Stimulated activated CD4-positive, alpha-beta T cell treated with anti-CD3 and anti-CD28 coated beads, Interleukin-12 subunit alpha, Interleukin-12 subunit beta, amount 100 ng/mL, for 4 hours (primary cell): ENCODE measurements at places on chromosomes 16 and 17.

- DNase-seq = no peak
These were observed 7.1 kb upstream of the MVD start for GRCh38 chr16:88669980-88670379.

DNA sequence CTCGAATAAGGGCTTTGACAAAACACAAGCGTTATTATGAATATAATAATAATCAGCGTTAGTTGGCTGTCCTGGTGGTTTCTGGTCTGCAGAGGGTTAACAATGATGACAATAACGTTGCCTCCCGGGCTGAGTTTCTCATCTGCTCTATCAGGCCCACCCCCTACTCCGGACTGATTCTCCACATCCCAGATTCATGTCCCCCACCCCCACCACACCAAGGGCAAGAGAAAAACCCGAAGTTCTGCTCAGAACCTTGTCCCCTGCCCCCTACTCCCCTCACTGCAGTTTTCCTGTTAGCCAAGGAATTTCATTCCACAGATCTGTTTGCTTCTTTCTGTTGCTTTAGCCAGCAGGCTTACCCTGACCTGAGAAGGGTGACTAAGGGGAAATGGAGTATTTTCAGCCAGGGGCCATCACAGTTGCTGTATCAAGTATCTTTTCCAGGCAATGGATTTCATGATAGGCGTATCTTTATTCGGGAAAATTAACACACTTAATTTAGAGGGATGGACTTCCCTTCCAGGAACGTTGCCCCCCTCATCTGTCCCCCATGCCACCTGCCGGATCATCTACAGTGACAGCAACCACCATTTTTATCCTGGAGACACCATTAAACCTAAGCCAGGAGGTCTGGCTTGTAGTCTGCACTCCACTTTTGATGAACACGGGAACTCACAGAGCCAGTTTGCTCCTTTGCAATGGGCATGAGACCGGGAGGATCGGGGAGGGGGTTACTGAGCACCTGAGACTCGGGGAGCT lies 23.7 kb downstream of the ALOX15 start:
- no peak for DNase-seq

- DNase-seq = peak; percentile 10
These were observed 13.9 kb downstream of the RECQL5 start for GRCh38 chr17:75652934-75653549.

DNA sequence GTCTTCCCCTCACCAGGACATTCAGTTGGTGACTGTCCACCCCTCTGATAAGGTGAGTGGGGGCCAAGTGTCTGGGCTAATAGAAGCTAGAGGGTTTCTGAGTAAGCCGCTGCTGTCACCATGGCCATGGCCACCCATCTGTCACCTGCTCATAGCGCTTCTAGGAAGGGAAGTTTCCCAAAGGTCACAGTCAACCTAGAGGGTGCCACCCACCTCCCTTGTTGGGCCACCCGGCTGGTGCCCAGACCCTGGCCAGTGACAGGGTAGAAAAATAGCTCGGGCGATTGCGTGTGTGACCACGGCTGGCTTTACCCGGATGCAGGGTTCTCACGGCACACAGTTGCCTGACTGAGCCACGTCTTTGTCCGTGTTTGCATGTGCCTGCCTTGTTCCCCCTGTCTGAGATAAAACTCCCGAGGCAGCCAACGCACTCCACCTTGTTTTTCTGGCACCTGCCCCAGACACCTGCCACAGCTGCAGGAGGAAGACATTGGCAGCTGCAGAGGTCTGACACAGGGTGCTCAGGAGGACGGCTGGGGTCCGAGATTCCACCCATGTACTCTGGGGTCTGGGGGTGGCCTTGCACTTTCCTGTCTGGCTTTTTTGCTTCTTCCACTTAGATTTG lies 809 bp downstream of the PIRT start:
- no peak for DNase-seq

DNA sequence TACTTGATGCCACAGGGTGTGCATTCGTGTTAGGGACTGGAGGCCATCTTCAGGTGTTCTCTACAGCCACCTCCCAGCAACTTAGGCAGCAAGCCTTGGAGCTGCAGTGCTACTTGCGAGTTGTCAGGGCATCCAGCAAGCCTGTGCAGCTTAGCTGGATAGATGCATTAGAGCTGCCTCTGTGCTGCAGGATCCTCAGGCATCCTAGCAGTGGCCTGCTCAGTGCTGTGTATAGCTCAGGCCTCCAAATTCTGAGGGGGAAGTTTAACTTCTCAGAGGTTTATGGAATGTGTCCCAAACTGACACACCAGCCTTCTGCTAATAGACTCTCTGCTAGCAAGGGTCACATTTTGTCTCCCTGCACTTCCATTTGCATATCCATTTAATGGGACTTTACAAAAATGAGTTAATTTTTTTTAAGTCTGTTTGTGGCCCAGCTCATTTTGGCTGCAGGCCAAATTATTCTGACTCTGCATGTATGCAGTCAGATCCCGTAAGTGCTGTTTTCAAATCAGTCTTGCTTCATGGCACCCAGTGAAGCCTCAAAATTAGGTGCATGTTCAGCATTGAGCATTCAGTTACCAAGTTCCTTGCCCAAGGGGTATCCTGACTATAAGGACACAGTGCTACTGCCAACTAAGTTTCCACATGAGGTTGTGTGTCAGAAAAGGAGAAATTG lies 6.8 kb downstream of the GABARAPL2 start:
- no peak for DNase-seq

DNA sequence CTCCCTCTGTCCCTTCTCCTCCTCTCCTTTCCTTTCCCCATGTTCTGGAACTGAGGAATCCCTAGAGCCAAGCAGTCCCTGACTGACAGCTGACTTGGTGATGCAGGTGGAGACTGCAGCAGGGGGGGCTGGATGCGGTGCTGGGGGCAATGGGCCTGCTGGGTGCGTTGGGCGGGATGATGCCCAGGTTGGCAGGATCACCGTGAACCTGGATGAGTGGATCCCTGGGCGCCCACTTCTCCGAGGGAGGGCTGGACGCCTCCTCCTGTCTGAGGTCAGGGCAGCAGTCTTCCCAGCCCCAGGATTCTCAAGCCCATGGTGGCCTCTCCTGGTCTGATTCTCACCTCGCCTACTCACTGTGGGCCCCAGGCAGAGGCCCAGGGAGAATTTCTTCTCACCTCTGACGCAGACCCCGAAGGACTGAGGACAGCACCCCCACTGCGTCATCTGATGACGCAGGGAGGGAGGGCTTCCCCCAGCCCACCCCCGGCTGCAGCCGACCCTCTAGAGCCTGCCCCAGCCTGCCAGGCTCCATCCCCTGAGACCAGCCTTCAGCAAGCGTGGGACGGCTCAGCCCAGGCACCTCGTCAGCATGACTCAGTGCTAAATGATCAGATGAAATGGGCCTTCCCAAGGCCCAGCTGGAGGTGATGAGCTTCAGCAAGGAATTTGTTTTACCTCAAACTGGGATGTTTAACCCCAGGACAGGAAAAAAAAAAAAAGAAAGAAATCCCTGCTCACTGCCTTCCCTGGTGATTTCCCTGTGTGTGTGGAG lies 188.0 kb upstream of the TNRC6C start:
- no peak for DNase-seq

- DNase-seq = no peak
These were observed 91.6 kb downstream of the XYLT1 start for GRCh38 chr16:17379121-17379571.
